ENCODE measurements at places on chromosomes 13 and 19.

DNA sequence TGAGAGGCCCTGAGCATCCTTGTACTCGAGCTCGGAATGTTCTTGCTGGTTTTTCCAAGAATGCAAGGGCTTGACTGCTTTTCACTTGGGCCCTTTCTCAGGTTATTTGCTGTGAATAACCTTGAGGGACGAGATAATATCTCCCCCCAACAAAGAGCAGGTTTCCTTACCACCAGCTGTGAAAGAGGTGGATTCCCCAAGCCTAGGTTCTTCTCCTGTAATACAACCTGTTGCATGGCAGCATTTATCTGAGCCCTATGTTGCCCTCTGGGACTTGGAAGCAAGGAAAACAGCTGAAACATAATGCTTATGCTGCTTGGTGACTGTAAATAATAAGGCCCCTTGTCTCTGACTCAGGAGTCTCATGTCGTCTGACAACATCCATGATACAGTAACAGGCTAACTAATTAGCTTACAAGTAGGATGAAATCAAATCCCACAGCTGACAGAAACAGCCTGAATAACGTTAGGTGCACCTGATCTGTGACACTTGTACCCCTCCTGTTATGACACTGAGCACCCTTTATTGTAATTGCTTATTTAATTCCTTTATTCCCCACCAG is 43.6 kb upstream of the RCBTB2 start:
- peaks cover 9% of the 10 kb centered on the region for H3K36me3 ChIP-seq
- no peak for DNase-seq
- H3K27me3 ChIP-seq, result peaks cover 14% of the 10 kb centered on the region

- peaks cover 5% of the 10 kb centered on the region for H3K4me1 ChIP-seq
- H3K27ac ChIP-seq, result no peak overlapping the region
- H3K36me3 ChIP-seq, result no peaks in the 10 kb centered on the region
- H3K27me3 ChIP-seq, result peaks cover 28% of the 10 kb centered on the region
- no peak overlapping the region for H3K4me3 ChIP-seq
Observed at GRCh38 chr13:30808600-30808999, 73.3 kb downstream of the ALOX5AP start.

- peaks cover 18% of the 10 kb centered on the region for H3K4me1 ChIP-seq
- no peak overlapping the region for H3K4me3 ChIP-seq
Observed at GRCh38 chr13:40247845-40248244, 418.6 kb downstream of the FOXO1 start.

DNA sequence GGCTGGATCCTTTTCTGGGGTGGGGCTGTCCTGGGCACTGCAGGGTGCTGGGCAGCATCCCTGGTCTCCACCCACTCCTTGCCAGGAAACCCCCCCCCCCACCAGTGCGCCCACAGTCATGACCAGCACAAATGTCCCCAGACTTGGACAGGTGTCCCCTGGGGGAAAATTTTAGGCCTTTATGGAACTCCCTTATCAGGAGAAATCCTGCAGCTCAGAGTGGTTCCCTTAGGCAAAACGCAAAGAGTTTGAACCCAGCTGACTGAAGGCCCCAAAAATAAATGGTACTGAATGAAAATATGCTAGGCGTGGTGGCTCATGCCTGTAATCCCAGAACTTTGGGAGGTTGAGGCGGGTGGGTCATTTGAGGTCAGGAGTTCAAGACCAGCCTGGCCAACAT is 51.8 kb downstream of the GADD45B start:
- H3K4me1 ChIP-seq, result peaks cover 4% of the 10 kb centered on the region
- DNase-seq, result no peak
- peaks cover 6% of the 10 kb centered on the region for H3K27me3 ChIP-seq
- H3K27ac ChIP-seq, result no peak overlapping the region
- no peak overlapping the region for H3K4me3 ChIP-seq

- DNase-seq, result no peak
- peaks cover 1% of the 10 kb centered on the region for H3K4me1 ChIP-seq
- no peak overlapping the region for H3K27ac ChIP-seq
- peaks cover 6% of the 10 kb centered on the region for H3K27me3 ChIP-seq
- H3K4me3 ChIP-seq, result no peak overlapping the region
- no peaks in the 10 kb centered on the region for H3K36me3 ChIP-seq
Observed at GRCh38 chr19:32195706-32196610, 149.5 kb upstream of the ZNF507 start.

All from activated naive CD4-positive, alpha-beta T cell treated with anti-CD3 and anti-CD28 coated beads, Interleukin-2, amount 10 ng/mL, durations not matched to agents 7 days and 5 days (primary cell).